Tongue (tissue), 3 donors: ENCODE measurements at places on chromosomes 1 and 21. TPM values are rescaled to one million over a fixed set of nuclear protein-coding genes. Genes with fewer than 3 reads are reported as not detected.

The PLEKHN1 gene
- total RNA-seq: 6.3 TPM

The TRABD2B gene
- 1.5 TPM for total RNA-seq

The WLS gene
- total RNA-seq: 140 TPM

The S100A7A gene
- total RNA-seq: not detected

The SPRR2E gene
- not detected for total RNA-seq

The PLA2G2D gene
- total RNA-seq: not detected

The PLCH2 gene
- 11.8 TPM for total RNA-seq

The SYCP1 gene
- total RNA-seq: not detected

The ZSWIM5 gene
- total RNA-seq: 1.4 TPM

DNA sequence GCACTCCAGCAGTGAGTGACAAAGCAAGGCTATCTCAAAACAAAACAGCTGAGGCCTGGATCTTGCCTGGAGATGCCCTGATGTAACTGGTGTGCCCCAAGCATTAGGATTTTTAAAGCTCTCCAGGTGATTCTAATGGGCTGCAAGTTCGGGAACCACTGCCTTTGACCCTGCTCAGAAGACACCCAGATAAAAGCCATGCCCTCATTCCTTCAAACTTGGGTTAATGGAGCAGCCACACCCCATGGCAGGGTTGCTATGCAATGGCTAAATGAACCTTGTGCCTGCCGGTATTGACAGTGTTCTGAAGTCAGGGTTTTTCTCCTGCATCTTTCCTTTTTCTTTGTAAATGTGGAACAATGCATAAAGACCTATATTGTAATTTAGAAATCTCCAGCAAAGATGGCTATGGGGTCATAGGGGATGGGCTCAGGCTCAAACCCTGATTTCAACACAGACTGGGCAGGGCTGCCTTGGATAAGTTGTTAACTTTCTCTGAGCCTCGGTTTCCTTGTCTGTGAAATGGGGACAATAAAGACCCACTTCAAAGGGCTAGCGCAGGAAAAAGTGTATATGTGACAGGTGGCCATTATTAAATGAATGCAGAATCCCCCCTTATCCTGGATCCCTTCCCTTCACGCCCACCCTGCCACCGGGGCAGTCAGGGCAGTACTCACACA, 453 bp downstream of the TFF3 start:
- no peak for DNase-seq

DNA sequence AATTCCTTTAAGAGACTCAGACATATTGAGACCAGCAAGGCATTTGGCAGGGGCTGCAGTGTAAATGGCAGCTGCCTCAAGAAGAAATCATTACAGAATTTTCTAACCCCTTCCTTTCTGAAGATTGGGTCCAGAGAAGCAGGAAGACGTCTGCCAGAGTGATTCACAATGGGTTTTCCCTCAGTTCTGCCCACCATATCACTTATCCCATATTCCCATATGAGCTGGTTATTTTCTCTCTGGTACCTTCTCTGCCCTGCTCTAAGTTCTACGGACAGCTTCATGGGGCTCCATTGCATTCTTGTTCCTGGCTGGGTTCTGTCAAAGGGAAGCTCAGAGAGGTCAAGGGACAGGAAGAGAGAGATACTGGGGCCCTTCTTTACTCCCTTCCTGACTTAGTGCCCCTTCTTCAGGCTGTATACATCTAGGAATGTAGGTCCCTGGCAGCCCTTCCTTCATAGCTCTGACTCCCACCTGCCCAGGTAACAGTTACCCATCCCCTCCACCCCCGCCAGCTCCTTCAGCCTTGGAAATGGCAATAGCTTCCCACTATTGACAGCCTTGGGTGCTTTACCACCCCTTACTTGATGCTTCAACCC, 420.6 kb upstream of the DAB1 start:
- no peak for DNase-seq

DNA sequence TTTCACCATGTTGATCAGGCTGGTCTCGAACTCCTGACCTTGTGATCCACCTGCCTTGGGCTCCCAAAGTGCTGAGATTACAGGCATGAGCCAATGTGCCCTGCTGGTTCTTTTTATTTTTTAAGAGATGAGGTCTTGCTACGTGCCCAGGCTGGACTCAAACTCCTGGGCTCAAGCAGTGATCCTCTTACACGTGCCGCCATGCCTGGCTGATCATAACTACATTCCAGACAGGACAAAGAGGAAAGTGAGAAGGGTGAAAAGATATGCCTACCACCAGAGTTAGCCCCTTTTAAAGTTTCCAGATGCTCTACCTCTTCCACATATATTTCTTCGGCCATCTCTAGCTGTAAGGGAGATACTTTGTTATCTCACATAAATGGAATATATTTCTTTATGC, 79.7 kb upstream of the SOX13 start:
- DNase-seq: no peak

DNA sequence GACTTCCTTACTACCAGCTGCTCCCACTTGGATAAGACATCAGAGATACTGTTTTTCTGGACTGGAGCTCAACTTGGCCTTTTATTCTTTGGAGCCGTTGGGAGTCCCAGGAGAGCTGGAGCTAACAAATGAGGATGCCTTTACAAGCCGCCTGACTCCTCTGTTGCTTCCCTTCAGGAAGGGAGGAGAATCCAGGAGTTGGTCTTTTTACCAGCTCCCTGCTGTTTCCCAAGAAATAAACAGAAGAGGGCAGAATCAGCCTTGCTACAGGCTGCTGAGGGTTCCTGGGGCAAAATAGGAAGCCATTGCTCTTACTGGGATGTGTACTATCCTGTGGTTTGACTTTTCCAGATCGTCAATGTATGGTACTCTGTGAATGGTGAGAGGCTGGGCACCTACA, 1.5 kb downstream of the EIF3I start:
- no peak for DNase-seq

GRCh38 chr21:20822666-20823065, 175.5 kb upstream of the NCAM2 start:
- peak; percentile 45 for DNase-seq

GRCh38 chr1:188590641-188591040, 1761.9 kb downstream of the PLA2G4A start:
- no peak for DNase-seq

DNA sequence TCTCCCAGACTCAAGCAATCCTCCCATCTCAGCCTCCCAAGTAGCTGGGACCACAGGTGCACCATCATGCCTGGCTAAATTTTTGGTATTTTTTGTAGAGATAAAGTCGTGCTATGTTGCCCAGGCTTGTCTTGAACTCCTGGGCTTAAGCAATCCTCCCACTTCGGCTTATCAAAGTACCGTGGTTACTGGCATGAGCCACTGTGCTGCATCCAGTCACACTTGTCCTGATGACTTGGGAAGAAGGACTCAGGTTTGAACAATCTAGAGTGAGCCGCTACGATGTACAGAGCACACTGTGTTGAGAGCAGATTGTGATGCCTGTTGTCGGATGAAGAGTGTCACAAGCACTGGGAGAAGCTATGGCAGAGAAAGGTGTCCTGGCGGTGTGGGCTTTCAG, 27.2 kb downstream of the RNF187 start:
- DNase-seq: no peak

DNA sequence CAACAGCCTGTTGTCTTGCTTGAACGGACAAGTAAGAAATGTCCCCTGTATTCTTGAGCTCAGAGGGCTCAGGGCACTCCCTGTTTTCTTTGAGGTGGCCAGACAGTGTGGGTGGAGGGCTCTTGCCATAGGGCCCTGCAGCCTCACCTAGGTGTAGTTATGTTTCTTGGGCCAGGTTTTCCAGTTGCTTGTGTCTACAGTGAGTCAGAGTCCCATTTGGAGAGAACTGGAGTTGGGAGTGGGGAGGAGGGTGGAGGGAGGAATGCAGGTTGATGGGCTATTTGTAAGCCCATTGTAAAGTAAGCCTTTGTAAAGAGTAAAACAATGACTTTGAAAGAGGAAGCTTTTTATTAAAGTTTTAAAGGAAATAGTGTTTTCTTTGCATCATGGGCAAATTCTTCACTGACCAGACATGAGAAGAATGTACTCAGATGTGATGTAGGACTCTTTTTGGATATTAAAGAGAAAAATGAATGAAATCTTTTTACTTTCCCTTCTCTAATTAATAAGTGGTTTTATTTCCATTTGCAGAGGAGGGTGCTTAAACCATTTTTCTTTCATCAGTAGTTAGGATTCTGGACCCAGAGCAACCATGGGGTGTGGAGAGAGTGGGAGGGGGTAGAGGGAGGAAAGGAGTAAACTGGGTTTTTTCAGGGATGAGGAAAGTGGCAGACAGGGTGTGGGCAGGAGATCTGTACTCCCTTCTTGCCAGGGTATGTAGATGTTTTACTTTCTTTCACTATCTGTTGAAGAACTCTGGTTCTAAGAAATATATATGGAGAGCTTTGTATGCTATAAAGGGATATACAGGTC, 45.1 kb upstream of the MACF1 start:
- DNase-seq: no peak

DNA sequence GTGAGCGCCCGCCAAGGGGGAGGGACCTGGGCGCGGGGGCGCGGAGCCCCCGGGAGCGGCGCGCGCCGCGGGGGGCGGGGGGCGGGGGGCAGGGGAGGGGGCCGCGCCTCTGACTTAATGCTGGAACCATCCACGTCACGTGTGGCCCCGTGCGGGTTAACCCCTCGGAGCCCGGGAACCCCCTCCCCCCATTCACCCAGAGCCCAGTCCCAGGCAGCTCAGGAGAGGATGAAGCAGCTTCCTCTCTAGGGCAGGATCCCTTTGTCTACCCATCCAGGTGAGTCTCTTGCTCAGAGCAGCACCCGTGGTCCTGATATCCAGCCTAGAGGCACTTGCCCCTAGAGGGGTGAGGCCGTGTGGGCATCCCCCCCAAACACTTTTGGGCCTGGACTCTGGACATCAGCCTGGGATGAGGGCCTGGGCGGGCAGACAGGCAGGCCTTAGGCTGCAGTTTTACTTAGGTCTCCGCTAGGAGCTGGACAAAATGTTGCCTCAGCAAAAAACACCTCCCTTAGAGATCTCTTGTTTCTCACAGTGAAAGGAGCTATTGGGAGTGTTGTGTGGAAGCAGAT, at the start of gene ALX3:
Gene ALX3 (minus strand): TSS at position 2 of the 572 bp plus-strand sequence. CDS start 60 bp downstream, outside the sequence.
- DNase-seq: no peak

DNA sequence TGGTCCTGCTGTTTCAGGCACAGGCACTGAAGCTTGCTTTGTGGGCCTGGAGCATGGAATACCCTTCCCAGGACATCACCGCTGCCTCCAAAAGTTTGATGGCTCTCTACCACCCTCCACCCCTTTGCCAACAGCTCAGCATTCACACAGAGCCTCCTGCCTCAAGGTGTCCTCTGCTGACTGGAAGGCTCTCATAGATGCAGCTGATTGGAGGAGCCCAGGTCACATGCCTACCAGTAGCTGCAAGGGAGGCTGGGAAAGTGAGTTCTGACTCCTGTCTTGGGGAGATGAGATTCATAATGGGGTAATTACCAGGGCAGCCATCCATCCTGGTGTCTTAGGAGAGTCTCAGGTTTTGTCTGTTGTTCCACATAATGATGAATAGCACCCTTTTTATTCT, 124.8 kb upstream of the GRIK3 start:
- no peak for DNase-seq

GRCh38 chr1:69295265-69295664, 272.5 kb upstream of the LRRC7 start:
- peak; percentile 5 for DNase-seq

DNA sequence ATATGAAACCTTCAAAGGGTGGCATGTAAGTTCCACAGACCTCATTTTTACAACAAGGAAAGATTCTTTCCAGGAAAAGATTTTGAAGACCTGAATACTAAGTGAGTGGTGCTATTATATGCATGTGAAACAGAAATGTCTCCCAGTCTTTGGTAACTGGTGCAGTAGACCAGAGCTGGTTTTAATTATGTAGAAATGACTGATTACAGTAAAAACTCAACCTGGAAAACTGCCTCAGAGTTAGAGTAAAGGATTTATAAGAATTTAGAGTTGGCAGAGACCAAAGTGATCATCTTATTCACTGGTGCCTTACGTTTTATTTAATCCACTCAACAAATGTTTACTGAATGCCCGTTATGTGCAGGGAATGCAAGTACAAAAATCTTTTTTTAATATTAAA, 30.2 kb upstream of the LRRC8D start:
- no peak for DNase-seq

DNA sequence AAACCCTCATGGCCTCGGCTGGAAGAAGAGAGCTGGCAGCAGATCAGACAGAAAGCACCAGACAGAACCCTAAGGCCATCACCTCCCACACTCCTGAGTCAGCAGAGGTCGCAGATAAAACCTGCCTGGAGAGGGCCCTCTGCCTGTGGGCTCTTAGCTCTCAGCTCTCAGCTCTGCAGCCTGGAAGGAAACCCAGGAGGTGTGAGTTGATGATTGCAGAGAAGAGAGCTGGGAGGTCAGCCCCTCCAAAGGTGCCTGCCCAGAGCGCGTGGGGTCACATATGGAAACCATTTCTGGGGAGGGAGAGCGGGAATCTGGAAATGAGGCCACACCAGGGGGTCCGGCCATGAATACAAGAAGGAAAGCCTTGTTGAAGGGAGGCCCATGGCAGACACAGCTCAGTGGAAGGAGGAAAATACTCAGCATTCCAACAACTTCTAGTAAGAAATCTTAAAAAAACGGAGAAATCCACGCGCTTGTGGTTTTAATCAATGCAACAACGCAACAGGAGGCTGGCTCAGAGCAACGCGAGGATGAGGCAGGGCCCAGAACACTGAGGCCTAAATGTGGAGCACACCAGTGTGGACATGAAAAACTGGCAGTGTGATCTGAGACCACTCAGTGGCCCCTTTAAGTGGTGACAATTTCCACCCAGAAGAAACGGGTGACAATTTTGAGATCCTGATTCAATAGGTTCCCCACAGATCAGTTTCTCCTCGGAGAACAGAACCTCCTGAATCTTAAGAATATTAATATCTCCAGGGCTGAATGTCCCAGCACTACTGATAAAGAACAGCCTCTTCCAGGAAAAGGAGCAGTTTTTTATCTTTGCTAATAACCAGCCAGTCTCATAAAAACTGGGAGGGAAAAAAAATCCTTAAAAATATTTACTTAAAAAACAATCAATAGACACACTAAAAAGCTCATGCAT, 45.7 kb downstream of the PSMG1 start:
- DNase-seq: peak; percentile 58

- peak; percentile 73 for DNase-seq
Observed at GRCh38 chr1:60866917-60867531, 215.3 kb upstream of the NFIA start.

DNA sequence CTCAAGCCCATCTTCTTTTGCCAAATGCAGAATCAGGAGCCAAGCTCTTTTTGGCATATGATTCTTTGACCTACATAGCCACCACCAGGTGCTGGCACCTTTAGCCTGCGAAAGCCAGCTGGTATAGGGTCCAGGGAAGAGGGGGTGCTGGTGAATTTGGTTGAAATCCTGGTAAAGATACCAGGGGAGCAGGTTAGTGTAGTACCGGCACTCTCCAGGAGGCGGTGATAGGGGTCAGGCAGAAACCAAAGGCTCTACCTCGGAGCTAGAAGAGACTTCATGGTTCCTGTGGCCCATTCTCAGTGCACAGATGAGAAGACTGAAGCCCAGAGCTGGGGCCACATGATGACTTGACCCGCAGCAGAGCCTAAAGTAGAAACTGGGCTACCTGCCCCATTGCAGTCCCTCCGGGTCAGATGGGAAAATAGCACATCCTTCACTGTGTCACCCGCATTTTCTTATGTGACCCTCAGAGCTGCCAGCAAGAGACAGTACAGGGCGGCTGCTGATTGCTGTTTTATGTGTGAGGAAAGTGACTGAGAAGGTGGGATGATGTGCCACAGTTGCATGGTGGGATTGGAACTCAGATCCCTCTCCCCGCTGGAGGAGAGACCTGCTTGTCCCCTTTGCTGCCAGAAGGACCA, 36.0 kb upstream of the IL19 start:
- peak; percentile 31 for DNase-seq

GRCh38 chr1:181349512-181349911, 133.8 kb upstream of the CACNA1E start:
- DNase-seq: no peak

GRCh38 chr1:47438165-47439016, 547 bp downstream of the FOXD2 start:
- DNase-seq: no peak

- peak; percentile 77 for DNase-seq
Observed at GRCh38 chr1:39409055-39409816, 82.2 kb upstream of the BMP8A start.
